ENCODE measurements at places on chromosomes 3 and 15.

DNA sequence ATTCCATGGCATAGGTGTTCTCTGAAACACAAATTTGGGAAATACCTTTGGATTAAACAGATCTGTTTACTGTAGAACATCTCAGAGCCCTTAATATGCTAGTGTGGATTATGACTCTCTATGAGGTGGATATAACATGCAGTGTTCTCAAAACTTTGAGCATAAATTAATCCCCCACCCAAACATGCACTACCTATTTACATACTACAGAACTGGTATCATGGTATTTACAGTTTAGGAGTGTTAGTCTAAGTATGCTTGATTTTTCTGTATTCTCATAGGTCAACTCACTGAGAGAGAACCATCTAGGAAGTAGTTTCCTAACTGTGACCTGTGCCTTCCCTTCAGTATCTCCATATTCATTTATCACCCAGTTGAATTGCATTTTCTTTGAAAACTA is 30.9 kb upstream of the ZNF609 start:
- no peak for DNase-seq

DNA sequence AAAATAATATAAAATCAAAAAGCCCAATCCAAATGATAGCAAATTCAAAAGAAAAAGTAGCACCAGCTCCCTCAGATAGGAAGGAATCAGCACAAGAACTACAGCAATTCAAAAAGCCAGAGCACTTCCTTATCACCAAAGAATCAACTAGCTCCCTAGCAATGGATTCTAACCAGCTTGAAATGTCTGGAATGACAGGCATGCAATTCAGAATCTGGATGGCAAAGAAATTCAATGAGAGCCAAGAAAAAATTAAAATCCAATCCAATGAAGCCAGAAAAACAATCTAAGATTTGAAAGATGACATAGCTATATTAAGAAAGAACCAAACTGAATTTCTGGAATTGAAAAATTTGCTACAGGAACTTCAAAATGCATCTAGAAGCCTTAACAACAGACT is 1334.4 kb upstream of the ALCAM start:
- DNase-seq = peak; percentile 30

DNA sequence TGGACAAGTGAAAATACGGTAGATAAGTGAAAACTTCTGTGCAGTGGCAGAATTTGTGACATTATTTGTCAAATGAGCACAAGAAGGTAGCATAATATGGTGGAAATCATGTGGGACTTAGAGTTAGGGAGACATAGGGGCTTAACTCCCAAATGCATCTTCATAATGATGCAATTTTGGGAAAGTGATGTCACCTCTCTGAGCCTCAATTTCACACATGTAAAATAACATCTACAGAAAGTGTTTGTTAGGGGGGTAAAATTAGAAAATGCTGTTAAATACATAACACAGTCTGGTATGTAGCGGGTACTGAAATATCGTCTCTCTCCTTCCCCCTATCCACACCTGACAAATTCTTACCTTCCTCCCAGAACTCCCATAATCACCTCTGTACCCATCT is 52.9 kb upstream of the CAPN7 start:
- no peak for DNase-seq

- no peak for DNase-seq
These were observed 33.9 kb upstream of the SLC41A3 start for GRCh38 chr3:126117786-126118185.

- no peak for DNase-seq
These were observed 5.6 kb downstream of the RPS27L start for GRCh38 chr15:63151665-63152064.

- peak; percentile 90 for DNase-seq
These were observed 25.9 kb upstream of the PLXNA1 start for GRCh38 chr3:126956866-126957650.

- no peak for DNase-seq
These were observed 140.1 kb downstream of the ANXA2 start for GRCh38 chr15:60257591-60258159.

DNA sequence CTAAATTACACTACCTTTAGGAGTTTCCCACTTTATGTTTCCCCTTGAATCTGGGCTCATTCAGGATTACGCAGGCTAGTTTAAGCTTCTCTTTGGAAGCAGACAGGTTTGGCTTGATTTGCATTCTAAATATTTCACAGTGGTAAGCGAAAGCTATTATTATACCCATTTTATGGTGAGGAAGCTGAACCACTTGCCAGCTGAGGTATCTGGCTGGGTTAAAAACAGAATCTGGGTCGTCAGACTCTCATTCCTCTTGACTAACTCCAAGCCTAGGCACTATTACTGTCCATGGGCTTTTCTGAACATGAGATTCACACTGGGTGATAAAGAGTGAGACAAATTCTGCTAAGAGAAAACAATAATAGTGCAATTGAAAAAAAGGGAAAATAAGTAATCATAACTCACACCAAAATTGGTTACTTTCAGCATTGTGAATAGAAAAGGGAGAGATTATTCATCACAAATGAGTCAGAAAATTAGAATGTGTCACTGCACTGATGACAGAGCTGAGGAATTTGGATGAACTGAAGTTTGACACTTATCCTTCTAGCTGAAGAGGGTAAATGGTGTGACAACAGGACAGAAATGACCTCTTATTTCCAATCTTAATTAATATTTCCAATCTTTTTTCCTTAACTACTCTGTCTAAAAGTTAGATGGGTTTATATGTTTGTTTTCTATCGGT is 211.3 kb downstream of the TIGIT start:
- no peak for DNase-seq

GRCh38 chr3:112405845-112406244 is 72.9 kb downstream of the CD200 start:
- DNase-seq = no peak

DNA sequence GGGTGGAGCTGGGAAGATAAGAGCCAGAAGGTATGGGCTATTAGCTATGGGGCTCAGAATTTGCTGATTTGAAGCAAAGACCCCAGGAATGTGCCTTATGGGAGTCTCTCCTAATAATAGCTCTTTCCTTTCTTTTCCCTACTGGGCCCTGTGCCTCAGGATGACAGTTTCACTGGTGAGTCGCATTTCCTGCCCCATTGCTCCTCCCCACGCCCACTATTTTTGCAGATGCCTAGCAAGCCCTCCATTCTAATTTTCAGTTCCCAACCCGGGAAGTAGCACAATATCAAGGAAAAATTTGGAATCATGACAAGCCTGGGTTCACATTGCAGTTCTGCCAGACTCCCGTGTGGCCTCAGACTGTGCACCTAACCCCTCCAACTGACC is 583 bp downstream of the IL17RE start:
- DNase-seq = no peak

DNA sequence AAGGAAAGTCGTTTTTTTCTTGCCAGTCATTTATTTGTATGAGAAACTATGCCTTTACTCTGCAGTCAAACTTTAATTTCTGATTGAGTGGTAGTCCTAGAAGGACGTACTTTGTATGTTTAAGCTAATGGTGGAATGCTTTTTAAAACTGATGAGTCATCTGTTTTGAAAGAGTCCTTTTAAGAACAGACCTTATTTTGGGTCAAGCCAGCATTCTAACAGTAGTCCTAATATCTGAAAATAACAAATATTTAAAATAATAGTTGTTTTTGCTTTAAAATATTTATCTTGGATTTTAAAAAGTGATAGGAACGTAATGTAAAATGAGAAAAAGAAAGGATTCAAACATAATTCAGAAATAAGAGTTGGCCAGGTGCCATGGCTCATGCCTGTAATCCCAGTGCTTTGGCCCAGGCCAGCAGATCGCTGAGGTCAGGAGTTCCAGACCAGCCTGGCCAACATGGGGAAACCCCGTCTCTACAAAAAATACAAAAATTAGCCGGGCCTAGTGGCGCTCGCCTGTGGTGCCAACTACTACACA is 1.3 kb upstream of the LRRC58 start:
- peak; percentile 44 for DNase-seq

- no peak for DNase-seq
These were observed 129.2 kb downstream of the CHDH start for GRCh38 chr3:53716998-53717397.

DNA sequence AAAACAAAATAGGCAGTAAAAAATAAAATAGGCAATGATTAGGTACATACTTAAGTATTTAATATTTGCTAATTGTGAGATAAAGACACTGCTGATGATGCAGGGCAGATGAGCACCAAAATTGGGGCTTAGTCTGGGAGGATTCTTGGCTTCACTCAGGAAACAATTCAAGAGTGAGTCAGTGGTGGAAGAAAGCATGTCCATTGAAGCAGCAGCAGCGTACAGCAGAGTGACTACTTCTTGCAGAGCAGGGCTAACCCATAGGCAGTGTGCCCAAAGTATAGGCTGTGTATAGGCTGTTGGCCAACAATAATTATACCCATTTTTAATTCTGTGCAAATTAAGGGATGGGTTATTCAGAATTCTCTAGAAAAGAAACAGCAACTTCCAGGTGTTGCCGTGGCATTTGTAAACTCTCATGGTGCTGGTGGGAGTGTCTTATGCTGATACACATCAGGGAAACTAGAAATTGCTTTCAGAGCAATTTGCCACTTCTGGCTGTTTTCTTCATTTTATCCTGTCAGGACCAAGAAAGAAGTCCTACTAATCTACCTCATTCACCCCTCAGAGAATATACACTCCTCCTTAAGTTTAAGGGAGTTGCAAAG is 317.3 kb upstream of the NAALADL2 start:
- DNase-seq = peak; percentile 24

GRCh38 chr15:85456798-85457197 is 76.4 kb downstream of the AKAP13 start:
- no peak for DNase-seq

DNA sequence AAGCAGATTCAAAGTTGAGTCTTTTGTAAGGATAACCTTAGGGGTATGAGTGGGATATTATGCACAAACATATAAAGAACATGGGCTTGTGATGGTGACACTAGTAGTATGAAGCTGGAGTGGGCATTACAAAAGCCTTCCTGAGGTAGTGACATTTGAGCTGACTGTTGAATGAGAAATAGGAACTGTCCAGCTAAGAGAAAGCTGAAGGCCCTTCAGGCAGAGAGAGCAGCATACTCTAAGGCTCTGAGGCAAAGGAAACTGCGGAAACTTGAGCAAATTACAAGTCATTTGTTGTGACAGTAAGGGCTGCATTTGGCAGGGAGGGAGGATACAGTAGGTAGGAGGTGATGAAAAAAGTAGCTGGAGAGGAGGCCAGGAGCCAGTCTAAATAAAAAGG is 190.7 kb upstream of the CD96 start:
- DNase-seq = no peak

GRCh38 chr3:17258823-17259436 is 374.2 kb downstream of the PLCL2 start:
- DNase-seq = no peak

GRCh38 chr3:101823525-101823924 is 25.8 kb upstream of the NFKBIZ start:
- no peak for DNase-seq

- DNase-seq = no peak
These were observed 1.9 kb downstream of the VGLL4 start for GRCh38 chr3:11641683-11642430.

GRCh38 chr15:90351479-90352106 is 491 bp upstream of the ZNF774 start:
- no peak for DNase-seq

GRCh38 chr3:140574375-140574774 is 103.5 kb upstream of the TRIM42 start:
- DNase-seq = no peak

- DNase-seq = no peak
These were observed 193.9 kb upstream of the UBE2E1 start for GRCh38 chr3:23611737-23612295.

DNA sequence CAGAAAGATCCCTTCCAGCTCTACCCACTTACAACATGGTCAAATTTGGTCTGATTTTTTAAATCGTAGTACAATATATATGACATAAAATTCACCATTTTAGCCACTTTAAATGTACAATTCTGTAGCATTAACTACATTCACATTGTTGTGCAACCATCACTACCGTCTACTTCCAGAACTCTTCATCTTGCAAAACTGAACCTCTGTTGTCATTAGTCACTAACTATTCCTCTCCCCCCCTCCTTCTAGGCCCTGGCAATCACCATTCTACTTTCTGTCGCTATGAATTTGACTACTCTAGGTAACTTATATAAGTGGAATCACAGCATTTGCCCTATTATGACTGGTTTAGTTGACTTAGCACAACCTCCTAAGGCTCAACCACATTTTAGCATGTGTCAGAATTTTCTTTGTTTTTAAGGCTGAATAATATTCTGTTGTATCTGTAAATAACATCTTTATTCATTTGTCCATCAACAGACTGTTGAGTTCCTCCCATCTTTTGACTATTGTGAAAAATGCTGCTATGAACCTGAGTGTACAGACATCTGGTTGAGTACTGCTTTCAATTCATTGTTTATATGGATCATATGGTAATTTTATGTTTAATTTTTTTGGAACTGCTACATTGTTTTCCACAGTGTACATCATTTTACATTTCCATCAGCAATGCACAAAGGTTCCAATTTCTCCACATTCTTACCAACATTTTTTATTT is 35.5 kb upstream of the CCR2 start:
- DNase-seq = no peak

- no peak for DNase-seq
These were observed 95.9 kb downstream of the ADAMTS17 start for GRCh38 chr15:100245855-100246254.

- DNase-seq = peak; percentile 42
These were observed 9.9 kb downstream of the CCR5 start for GRCh38 chr3:46380471-46381221.

GRCh38 chr3:71641674-71642073 is 58.1 kb upstream of the FOXP1 start:
- DNase-seq = no peak

DNA sequence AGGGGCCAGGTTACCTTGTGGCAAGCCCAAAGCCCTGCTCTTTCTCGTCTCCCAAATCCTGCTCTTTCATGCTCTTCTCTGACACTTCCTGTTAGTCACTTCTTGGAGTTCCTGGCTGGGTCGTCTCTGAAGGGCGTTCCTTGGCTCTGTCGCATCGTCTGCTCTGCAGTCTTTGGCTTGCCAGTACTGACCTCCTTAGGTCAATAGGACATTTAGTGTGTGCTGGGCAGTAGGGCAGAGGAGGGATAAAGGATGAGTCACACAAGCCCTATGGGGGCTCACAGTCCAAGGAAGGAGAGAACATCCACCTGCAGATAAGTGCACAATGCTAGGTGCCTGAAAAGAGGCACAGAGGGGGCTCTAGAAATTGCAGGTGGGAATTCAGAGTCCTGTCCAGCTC is 87.5 kb downstream of the FAM43A start:
- no peak for DNase-seq

- no peak for DNase-seq
These were observed 67.6 kb downstream of the SLC6A11 start for GRCh38 chr3:10883478-10884234.

DNA sequence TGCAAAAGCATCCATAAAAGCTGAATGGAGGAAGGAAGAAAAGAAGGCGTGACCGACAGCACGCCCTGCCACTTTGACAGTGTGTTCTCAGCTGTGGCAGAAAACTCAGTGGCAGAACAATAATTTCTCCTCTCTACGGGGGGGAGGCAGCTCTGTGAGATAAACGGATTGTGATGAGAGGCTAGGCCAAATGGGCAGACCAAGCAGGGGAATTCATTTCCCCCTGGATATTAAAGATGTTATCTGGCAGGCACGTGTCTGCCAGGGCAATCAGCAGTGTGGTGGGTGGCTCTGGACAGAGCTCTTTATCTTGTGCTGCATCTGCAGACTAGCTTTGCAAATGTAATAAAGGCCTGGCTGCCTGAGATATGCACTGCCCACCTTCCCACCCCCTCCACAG is 1.9 kb upstream of the RMDN3 start:
- no peak for DNase-seq

- DNase-seq = peak; percentile 54
These were observed 126.8 kb upstream of the PFN2 start for GRCh38 chr3:150097588-150097890.

GRCh38 chr3:12487786-12488185 is 3.5 kb downstream of the TSEN2 start:
- DNase-seq = no peak

- no peak for DNase-seq
These were observed 980.3 kb downstream of the CADM2 start for GRCh38 chr3:85939074-85939482.
